ENCODE measurements at places on chromosomes 16 and 17.

- DNase-seq, result no peak
Measured at GRCh38 chr16:55778757-55779156, 54.1 kb downstream of the CES1 start.

- no peak for DNase-seq
Measured at GRCh38 chr16:67449336-67449735, 18.4 kb downstream of the HSD11B2 start.

GRCh38 chr17:5210091-5210490 is 18.4 kb upstream of the ZNF594 start:
- no peak for DNase-seq

- DNase-seq, result no peak
Measured at GRCh38 chr17:19558946-19559345, 25.3 kb downstream of the SLC47A1 start.

DNA sequence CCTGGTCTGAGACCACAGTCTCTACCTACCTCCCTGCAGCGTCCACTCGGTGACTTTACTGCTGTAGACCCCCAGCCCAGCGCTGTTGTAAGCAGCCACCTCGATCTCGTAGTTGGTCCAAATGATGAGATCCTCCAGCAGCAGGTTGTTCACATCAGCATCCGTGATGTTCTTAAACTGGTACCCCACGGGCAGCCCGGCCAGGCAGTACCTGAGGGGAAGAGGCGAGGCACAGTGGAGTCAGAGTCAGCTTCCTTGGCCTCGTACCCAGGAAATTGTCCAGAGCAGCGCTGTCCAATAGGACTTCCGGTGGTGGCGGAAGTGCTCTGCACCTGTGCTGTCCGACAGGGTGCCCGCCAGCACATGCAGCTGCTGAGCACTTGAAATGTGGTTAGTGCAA is 104.0 kb upstream of the CDC42EP4 start:
- no peak for DNase-seq

DNA sequence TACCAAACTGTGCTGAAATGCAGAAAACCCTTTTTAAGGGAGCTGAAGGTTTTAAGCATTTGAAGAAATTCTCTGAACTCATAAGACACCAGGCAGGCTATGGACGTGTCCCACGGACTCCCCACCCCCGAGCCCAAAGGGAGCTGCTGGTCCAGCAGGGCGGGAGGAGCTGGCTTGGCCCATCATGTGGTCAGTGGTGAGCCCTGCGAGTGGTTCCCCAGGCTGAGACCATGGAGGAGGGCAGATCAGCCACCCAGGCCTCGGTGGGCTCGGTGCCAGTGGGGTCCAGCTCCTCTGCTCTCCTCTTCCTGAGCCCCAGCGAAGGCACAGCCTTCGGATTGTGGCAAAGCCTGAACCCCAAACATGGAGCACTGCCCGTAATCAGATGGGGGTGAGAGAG is 27.0 kb downstream of the LGALS3BP start:
- DNase-seq, result no peak

DNA sequence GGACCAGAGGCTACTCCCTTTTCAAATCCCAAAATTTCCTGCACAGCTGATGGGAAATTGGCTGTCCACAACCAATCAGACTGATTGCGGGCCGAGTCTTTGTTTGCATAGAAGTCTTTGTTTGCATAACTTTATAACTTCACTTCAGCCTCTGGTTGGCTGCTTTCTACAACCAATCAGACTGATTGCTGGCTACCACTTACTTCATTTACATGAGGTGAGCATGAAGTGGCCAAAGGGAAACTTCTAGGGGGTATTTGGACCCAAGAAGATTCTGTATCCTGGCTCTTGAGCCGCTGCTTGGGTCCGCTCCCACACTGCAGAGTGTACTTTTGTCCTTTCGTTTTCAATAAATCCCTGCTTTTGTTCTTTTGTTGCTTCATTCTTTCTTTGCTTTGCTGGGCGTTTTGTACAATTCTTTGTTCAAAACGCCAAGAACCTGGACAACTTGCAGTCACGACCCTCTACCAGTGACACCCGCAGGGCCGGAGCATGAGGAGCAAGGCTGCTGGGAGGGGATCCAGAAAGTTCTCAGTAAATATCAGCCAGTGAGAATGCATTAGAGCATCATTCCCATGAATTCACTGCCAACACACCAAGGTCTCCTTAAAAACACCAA is 67.5 kb downstream of the IQCK start:
- no peak for DNase-seq

DNA sequence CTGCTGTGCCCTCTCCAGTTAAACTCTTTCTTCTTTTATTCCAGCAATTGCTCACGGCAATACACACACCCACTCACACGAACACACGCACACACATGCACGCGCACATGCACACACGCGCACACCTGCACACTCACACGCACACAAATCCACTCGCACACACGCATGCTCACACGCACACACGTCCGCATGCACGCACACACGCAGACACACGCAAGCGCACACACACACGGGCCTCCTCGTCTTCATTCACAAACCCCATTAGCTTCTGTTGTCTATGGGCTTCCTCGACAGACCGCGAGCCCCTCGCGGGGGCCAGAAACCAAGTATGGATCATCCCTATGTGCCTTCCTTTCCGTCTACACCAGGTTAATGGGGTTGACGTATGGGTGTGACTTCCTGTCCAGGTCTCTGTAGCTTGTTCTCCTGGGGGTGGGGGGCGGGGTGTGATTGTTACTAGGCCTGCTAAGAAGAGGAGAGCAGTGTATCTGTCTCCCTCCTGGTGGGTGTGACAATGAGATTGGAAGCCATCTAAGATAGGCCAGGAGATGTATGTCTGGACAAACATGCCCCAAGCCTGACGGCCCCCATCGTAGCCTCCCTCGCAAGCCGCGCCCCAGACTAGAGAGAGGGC is 670 bp upstream of the CTF1 start:
- no peak for DNase-seq
